GM12892 (cell line): ENCODE measurements at places on chromosomes 1 and 21.

DNA sequence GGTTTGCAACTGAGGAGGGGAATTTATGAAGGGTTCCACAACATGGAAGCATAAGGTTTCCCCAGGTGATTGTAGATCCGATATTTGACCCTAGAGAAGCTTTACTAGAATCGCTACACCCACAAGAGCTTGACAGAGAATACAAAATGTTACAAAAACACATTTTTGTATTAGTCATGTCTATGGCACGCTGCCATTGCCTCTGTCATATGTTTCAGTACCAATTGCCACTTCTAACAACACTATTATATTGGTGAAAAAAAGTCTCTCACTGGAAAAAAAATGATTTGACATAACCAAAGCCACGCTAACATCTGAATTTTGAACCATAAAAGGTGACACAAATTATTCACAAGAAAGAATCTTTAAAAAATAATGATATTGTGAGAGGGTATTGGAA lies 214.5 kb downstream of the KCNT2 start:
- DNase-seq: no peak

- no peak for DNase-seq
Observed at GRCh38 chr1:115142616-115143015, 53.3 kb upstream of the TSPAN2 start.

GRCh38 chr1:219794085-219794743 lies 134.1 kb downstream of the SLC30A10 start:
- DNase-seq: no peak

GRCh38 chr21:33355355-33355754 lies 30.6 kb downstream of the IFNAR1 start:
- no peak for DNase-seq

GRCh38 chr1:49677706-49678105 lies 346.0 kb downstream of the AGBL4 start:
- no peak for DNase-seq

- no peak for DNase-seq
Observed at GRCh38 chr1:206555473-206555935, 48.2 kb downstream of the RASSF5 start.

GRCh38 chr1:206717674-206717989 lies 32.9 kb downstream of the MAPKAPK2 start:
- DNase-seq: no peak

DNA sequence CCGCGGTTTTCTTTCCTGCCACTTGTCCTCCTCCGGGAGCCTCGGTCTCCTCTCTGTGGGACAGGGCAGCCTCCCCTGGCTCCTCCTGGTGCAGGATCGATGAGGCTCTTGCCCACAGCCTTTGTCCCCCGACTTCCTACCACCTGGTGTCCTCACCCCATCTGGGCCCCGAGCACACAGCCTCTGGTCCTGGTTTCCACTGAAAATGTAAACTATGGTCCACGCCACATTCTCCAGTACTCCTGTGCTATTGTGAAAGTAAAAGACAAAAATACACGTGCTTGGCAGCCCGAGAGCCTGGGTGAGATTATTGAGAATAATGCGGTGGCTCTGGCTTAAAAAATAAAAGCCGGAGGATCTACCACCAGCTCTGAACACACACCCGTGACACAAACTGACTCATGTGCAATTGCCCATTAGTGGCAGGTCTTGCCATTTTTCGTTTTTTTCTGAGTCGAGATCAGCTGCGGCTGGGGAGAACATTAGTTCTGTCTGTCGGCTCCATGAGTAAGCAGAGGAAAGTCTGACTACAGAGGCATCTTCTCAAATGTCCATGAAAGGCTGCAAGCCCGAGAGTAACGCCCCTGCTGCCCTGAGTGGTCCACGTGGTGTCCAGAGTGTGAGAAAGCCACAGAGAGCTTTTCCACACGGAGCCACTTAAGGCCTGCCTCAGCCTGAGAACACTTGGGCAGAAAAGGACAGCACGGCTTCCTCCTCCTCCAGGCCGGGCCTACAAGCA lies 5.7 kb upstream of the COL6A2 start:
- DNase-seq: no peak

- DNase-seq: no peak
Observed at GRCh38 chr1:69613414-69613813, 45.7 kb downstream of the LRRC7 start.

GRCh38 chr1:109136766-109137165 lies 22.9 kb downstream of the ELAPOR1 start:
- no peak for DNase-seq

DNA sequence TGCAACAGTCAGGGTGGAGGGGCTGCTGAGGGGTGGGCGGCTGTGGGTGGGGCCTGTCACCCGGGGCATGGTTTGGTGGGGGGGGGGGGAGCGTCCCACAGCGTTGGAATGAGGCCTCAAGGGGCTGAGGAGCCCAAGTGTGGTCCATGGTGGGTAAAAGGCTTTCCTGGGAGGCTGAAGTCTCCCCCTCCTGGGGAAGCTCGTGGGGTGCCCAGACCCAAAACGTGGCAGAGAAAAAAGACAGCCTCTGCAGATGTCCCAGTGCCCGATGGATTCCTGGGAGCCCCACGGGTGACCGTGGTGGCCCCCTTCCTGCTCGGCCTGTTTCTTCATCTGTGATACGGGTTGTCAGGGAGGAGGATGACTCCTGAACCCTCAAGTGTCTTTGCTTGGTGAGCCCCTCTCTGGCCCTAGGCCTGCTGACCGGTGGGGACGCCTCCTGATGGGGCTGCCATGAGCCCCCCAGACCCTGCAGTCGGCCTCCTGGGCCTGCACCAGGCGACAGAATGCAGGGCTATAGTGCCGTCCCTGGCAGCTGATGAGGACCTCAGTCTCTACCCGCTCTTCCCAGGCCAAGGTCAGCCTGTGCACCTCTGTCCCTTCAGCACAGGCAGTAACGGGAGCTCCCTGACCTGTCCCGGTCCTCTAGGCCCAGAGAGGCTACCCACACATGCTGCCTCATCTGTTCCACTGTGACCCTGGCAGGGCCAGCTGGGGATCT lies 1.1 kb downstream of the OBSCN start:
- DNase-seq: no peak

- DNase-seq: no peak
Observed at GRCh38 chr1:156461781-156462647, 38.6 kb downstream of the MEF2D start.

DNA sequence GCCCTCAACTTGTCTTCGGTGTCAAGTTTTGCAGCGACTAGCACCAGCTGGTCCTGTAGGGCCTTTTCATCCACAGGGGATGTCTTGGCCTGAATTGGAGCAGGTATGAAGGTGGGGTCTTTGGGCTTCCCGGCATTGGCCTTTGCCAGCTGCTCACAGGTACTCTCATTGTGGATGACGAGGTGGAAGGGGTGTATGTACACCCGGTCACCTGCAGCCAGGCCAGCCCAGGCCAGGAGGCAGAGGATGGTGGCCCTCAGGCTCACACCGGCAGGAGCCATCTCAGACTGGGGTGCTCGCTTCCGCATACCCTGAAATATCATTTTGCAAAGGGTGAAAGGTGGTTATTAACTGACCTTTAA lies 3.4 kb downstream of the AGT start:
- no peak for DNase-seq

GRCh38 chr1:165248969-165249571 lies 107.4 kb downstream of the LMX1A start:
- no peak for DNase-seq

- no peak for DNase-seq
Observed at GRCh38 chr1:92551916-92552315, 65.2 kb upstream of the GFI1 start.

- no peak for DNase-seq
Observed at GRCh38 chr1:11080931-11081330, 18.7 kb downstream of the EXOSC10 start.

GRCh38 chr1:245807954-245808719 lies 653.4 kb downstream of the KIF26B start:
- no peak for DNase-seq

DNA sequence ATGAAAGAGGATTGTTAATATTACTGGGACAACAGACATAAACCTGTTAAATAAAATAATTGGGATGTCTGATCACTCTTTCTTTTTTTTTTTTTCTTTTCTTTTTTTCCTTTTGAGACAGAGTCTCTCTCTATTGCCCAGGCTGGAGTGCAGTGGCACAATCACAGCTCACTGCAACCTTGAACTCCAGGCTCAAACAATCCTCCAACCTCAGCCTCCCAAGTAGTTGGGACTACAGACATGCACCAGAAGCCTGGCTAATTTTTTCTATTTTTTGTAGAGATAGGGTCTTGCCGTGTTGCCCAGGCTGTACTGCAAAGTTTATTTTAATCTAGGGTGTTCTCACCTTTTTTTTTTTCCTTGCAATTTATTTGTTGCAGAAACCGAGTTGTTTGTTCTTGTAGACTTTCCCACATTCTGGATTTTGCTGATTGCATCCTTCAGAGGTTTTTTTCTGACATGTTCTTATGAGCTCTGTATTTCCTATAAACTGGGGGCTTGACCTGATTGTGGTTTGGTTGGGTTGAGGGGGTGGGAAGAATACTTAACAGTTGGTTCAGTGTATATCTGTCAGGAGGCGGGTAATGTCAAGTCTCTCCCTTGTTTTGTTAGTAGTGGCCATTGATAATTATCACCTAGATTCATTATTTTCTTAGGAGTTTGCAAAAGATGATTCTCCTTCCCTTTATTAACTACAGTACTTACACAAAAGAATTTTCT lies 125.2 kb downstream of the MAST2 start:
- no peak for DNase-seq

GRCh38 chr1:8115769-8116167 lies 89.7 kb upstream of the ERRFI1 start:
- DNase-seq: no peak

- DNase-seq: no peak
Observed at GRCh38 chr1:164576291-164577271, 17.6 kb downstream of the PBX1 start.

- DNase-seq: no peak
Observed at GRCh38 chr1:202590975-202591411, 119.3 kb downstream of the SYT2 start.

DNA sequence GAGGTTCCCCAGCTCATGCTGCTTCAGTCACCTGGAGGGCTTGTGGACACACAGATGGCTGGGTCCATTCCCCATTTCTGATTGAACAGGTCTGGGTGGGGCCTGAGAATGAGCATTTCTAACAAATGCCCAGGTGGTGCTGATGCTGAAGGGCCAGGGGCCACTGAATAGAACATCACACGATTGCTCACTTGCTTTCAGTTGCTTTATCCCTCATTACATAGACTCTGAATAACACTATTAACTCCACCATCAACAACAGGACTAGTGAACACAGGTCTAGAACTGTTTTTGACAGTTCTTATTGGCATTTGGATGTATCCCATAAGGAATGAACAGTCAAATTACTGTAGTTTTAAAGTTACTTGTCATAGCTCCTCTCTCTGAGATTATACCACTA lies 12.1 kb downstream of the TRAPPC10 start:
- no peak for DNase-seq

DNA sequence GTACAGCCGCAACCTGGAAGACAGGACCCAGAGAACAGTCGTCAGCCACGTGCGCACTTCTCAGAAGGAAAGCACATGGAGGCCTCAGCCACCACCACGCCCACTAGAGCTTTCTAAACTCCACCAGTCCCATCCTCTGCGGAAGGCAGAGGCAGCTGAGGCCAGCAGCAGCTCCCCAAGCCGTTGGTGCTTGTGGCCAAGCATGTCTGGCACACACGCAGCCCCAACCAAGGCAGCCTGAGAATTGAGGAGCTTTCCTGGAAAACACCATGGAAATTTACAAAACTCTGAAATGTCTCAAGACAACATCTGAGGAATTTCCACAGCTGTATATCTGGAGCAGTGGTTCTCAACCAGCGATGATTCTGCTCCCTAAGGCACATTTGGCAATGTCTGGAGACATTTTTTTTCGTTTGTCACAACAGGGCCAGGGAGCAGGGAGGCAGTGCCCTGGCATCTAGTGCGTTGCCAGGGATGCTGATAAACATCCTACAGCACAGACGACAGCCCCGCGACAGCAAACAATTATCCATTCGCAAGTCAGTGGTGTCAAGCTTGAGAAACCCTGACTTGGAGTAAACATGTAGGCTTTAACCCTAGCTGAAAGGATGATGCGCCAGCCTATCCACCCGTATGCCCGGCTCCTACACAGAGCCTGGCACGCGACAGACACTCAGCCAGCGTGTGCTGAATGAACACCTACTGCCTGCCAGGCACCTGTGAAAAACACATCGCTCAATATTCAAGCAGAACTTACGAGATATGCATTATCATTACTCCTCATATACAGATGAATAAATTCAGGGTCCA lies 24.7 kb downstream of the NPHP4 start:
- DNase-seq: no peak

DNA sequence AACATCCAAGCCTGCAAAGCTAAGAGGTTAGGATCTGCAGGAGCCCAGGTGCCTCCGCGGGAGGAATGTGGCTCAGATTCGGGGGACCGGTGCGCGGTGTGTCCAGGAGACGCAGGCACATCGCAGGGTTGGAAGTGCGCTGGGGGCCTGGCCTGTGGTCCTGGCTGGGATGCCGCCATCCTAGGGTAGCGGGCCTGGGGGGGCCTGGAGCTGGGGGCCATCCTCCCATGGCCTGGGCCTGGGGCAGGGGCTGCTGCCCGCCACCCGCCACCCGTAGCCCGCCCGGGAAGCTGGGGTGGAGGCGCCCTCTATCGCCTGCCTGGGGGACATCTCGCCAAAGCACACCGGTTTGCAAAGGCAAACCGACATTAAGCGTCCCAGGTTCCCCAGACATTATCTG lies 170.6 kb upstream of the ARHGEF16 start:
- no peak for DNase-seq

GRCh38 chr1:232150770-232151548 lies 479.0 kb downstream of the SIPA1L2 start:
- no peak for DNase-seq
